ENCODE measurements at places on chromosomes 5 and 9.

DNA sequence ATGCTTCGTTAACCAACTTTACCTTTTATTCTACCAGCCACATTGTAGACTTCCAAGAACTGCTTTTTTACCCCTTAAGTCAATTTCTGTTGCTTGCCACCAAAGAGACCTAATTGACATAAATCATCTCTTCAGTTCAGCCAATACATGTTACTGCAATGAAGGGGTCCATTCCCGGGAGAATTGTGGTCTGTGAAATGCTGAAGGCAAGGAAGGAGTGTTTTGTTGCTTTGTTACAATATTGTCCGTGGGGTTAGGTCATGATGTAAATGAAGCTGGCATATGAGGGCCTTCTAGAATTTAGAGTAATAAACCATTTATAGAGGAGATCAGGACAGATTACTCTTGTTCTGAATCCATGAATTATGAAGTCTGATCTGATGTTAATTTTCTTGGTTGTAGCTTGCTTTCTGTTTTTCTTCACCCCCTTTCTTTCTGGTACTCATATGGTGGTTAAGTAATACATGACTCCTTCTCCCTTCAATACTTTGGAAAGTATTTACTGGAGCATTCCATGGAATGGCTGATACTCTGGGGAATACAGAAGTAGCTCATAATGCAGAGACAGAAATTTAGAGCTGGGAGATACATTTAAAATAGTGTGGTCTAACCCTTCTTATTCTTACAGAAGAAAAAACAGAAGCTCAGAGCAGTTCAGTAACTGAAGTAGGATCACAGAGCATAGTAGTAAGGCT is 297.0 kb upstream of the CLINT1 start:
- DNase-seq, result no peak

- DNase-seq, result peak; percentile 66
Measured at GRCh38 chr9:117013440-117013995, 326.4 kb downstream of the TRIM32 start.

GRCh38 chr9:31078175-31078574 is 1306.3 kb upstream of the ACO1 start:
- no peak for DNase-seq

DNA sequence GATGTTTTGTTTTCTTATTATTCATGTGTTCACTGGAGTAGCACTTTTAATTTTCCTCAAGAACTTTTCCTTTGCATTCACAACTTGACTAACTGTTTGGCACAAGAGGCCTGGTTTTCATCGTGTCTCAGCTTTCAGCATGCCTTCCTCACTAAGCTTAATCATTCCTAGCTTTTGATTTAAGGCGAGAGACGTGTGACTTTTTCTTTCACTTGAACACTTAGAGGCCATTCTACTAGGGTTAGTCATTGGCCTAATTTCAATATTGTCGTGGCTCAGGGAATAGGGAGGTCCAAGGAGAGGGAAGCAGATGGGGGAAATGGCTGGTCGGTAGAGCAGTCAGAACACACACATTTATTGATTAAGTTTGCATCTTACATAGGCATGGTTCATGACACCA is 94.0 kb downstream of the ZNF462 start:
- no peak for DNase-seq

GRCh38 chr9:117365438-117365837 is 49.4 kb downstream of the ASTN2 start:
- DNase-seq, result no peak

DNA sequence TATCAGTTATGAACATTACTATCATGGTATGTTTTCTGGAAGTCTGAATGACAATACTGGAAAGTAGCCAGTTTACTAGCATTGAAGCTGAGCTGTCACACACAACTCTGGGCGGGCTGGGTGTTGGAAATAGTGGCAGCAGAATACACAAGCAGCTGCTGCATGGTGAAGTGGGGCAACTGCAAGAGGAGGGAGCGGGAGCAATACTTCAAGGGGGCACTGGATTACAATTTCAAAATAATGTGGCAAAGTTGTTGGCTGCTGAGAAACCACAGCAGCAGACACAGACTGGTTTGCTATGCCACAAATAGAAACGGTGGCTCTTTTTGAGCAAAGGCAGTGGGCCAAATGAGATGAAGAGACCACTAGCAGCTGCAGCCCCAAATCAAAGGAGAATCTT is 350.2 kb downstream of the KIAA0825 start:
- DNase-seq, result no peak

DNA sequence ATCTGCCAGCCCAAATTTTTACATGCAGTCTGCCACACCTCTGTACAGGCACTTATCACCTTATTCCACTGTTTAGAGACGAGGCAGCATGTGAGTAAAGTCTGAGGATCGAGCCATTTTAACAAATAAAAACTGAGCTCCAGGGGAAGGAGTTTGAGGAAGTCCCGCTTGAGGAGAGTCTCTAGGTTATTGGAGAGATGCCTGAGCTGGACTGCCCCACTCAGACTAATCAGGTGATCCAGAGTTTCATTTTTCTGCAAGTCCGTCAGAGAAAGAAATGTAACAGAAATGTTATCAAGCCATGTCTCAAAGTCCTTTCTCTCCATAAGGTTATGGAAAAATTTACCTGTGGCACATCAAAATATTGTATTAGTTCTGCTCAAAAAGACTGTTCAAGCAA is 5.3 kb downstream of the FBXW2 start:
- no peak for DNase-seq

DNA sequence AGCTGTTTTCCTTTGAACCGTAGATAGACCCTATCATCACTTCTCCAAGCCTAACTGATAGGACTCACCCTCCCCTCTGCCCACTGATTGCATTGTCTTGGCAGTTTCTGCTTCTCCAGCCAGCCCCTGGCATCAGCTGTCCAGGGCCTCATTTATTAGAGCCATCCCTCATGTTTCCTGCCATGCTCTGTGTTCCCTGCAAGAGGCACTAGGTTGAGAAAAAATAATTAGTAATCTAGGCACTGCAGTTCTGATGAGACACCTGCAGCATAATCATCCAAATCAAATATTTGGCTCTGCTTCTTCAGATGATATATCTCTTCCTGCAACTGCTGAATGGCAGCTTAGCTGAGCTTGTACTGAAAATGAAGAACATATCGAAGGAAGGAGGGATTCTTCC is 303.0 kb upstream of the TLE4 start:
- no peak for DNase-seq

GRCh38 chr9:84823421-84824271 is 154.1 kb downstream of the NTRK2 start:
- no peak for DNase-seq

GRCh38 chr9:112002131-112002846 is 105.7 kb downstream of the UGCG start:
- peak; percentile 76 for DNase-seq

DNA sequence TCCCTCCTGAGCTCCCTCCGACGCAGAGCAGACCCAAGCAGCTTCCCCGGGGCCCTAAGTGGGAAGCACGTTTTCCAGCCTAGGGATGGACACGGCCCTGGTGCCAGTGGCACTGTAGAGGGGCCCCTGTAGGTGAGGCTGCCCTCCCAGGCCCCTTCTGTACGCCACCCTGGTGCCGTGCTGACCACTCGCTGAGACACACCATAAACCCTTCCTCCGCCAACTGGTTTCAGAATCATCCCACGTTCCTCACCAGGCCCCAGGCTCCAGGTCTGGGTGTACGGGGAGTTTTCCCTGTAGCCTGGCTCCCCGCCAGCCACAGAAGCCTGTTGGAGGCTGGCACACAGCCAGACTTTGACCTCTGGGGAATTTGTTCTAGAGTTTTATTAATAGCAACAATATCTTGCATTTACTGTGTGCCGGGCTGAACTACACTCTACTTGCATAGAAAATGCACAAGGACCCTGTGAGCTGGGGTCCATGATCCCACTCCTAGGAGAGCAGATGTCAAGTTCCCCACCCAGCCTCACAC is 18.2 kb upstream of the WDR38 start:
- DNase-seq, result no peak

DNA sequence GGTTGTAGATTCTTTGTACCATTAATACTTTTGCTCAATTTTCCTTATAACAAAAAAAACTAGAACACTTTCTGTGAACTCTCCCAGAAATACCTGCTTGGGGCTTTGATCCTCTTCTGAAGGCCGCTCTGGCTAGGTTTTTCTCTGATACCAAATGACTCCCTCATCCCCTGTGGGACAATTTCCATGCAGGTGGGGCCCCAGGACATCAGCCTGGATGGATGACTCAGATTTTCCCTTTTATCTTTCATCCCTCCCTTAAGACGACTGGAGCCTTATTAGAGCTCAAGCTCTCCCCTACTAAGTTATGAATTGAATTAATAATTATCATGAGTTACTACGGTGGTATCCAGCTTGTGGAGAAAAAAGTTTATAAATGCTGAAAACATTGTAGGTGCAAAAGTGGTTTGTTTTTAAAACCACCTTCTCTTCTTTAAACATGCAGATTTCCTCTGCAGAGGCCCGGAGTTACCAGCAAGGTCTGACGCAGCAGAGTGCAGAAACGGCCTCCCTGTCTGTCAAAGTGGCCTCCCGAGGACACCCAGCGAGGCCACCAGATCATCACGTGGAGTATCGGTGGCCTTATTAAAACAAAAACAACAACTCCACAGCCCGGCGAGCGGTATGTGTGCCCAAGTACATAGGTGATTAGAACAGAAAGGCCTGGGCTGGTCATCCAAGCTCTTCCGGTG is 50.8 kb upstream of the IRX4 start:
- DNase-seq, result peak; percentile 34

- DNase-seq, result no peak
Measured at GRCh38 chr9:8858596-8859161, 1059.1 kb upstream of the DMAC1 start.

- no peak for DNase-seq
Measured at GRCh38 chr5:136011414-136012001, 17.3 kb upstream of the TGFBI start.

DNA sequence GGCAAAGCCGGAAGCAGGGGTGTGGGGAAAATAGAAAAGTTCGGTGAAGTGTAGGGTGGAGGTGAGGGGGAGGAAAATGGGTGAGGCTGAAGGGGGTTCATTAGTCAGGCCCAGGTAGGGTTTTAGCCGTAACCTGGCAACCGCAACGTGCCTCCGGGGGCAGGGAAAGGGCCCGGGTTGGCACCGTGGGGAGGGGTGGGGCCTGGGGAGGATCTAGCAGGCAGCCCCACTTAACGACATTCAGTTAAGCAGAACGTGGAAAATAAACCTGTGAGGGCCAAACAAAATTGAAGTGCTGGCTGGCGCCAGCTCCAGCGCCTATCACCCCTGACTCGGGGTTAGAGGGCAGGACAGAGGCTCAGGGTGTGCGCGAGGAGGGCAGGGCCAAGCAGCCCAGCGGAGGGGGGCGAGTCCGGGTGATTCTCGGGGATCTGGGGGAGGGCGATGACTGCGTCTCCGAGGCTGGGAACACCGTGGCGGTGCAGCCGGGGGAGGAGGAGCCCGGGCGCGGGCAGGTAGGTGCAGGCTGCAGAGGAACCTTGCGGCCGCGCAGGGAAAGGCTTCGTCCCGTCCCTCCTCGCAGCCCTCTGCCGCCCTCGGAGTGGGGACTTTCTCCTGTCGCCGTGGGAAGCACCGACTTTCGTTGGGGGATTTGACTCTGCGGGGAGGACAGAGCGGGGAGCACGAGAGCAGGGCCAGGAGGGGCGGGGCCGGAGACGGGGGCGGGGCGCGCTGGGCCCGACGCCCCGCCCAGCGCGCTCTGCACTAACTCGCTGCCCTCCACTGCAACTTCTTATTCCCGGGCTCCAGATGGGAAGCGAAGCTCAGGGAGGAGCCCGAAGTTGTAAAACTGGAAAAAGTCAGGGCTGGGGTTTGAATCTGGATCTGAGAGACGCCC is 5.1 kb downstream of the RGS14 start:
- no peak for DNase-seq

GRCh38 chr9:34582787-34583186 is 6.7 kb downstream of the CNTFR start:
- no peak for DNase-seq

DNA sequence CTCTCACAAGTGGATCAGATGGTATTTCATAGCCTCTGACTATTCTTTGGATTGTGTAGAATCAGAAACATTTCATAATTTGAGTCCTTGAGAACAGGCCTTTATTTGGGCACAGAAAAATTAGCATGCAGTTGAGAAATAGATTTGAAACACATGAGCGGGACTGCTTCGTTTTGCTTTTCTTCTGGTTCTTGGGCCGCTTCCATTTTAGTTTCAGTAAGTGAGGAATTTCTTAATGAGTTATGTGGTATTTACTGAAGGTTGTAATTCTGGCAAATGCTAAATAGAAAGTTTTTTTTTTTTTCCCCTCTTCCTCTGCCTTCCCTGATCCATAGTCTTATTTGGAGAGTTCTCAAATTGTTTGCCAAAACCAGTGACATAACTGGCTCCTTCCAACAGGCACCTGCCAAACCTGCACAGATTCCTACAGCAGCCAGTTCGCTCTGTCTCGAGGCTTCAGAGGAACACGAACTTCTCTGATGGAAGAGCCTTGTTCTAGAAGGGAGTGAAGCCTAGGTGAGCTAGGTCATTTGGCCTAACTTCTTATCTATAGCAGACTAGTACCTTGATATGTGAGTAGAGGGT is 71.2 kb upstream of the SLC28A3 start:
- DNase-seq, result no peak

DNA sequence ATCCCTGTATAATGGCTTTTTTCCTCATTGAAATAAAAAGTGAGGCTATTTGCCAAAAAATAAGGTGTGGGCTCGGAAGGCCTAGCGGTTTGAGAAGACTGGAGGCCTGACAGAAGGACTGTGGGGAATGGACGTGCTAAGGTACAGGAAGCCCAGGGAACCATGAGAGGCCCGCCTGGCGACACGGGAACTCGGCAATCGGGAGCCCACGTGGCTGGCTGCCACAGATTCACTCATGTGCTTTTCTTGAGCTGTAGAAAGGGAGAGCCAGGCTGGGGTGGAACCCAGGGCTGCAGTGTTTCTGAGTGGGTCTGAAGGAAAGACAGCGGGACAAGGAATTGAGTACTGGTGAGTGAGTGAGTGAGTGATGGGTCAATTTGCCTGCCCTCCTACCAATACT is 11.9 kb upstream of the DDX41 start:
- DNase-seq, result no peak

DNA sequence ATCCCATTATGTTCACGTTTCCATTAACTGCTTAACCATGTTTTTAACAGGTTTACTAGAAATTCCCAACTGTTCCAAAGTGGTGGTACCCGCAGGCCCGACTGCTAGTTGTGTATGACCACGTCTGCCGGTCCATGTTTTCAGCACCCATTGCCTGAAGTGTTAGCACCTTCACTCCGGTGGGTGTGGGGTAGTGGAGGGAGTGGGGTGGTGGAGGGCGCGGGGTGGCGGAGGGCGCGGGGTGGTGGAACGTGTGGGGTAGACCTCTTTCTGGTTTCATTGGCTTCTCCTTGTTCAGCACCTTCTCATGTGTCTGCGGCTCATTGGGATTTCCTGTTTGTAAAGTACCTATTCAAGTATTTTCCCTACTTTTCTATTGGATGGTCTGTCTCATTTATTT is 37.7 kb downstream of the TPPP start:
- no peak for DNase-seq

- DNase-seq, result no peak
Measured at GRCh38 chr5:143176048-143176447, 227.4 kb downstream of the NR3C1 start.

- no peak for DNase-seq
Measured at GRCh38 chr5:68336200-68336599, 120.6 kb downstream of the PIK3R1 start.
